ENCODE measurements at places on chromosomes 12 and 14.

DNA sequence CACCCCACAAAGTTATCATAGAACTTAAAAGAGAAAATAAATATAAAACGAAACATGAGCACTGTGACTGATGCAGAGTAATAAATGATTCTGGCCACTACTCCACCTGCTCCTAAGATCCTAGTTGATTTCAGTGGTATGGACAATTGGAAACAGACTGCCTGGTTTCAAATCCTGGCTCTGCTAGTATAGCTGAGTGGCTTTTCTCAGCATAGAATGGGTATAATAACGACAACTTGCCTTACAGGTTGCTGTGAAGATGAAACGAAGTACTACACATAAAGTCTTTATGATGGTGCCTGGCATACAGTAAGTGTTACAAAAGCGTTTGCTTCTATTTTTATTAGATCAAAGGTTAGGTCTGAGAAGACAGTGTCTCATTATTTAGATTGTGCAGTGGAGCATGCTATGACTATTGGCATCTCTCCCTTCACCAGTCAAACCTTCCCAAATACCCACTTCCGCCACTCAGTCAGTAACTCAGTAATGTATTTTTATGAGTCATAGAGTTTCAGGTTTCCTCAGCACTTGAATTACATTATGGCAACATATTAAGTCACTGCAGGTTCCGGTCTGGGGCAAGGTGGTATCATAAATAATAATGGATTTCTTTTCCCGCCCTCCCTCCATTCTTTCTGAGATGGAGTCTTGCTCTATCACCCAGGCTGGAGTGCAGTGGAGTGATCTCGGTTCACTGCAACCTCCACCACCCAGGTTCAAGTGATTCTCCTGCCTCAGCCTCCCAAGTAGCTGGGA lies 29.7 kb upstream of the NR2C1 start:
- DNase-seq, result no peak

GRCh38 chr12:18586581-18586980 lies 151.2 kb downstream of the PLCZ1 start:
- DNase-seq, result no peak

GRCh38 chr12:104165801-104166200 lies 27.8 kb upstream of the NFYB start:
- no peak for DNase-seq

- DNase-seq, result no peak
Observed at GRCh38 chr12:57008178-57008577, 1.8 kb upstream of the ZBTB39 start.

DNA sequence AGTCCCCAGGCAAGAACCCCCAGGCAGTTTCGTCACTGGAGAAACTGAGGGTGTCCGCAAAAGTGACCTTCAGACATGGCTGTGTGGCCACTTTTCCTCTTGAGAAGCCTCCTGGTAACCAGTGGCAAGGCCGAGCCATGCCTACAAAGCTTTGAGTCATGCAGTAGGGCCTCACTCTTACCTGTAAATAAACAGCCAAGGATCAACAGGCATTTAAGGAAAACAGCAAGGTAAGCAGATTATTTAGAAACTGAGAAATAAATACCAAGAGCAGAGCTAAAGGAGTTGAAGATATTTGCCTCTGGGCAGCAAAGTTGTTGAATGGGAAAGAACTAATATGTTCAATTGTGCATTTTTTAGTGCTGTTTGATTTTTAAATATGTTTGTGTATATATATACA lies 141.0 kb upstream of the BCL2L14 start:
- DNase-seq, result no peak

- DNase-seq, result no peak
Observed at GRCh38 chr14:54771411-54772027, 131.1 kb downstream of the GCH1 start.

DNA sequence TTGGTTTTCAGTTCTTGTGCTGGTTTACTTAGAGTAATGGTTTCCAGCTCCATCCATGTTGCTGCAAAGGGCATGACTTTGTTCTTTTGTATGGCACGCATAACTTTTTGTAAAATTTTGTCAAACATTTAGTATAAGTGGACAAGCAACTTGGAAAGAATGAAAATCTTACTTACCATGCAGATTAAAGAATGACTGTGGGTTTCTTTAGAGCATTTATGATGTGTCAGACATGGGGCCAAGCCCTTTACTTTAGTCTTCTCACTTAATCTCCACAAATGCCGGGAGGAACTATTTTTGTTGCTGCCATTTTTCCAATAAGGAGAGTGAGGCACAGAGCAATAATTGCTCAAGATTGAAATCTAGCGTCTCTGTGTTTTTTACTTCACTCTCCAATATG lies 652.5 kb upstream of the TBX3 start:
- no peak for DNase-seq

DNA sequence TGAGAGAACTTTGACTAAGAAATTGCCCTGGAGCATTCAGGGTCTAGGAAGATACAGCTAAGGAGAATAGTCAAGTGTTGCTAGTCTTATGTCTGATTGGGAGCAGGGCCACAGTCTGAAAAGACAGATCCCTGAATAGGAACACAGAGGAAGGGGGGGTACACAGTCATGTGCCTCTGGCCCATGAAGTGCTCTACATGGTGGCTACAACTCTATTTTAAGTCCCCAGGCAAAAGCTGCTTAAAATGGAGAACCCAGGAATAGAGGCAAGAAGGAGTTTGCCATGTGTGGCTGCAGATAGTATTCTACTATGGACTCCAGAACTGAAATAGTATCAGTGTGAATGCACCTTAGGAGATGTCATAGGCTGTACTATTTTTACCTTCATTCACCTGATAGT lies 118.0 kb upstream of the NPAS3 start:
- DNase-seq, result no peak

- DNase-seq, result no peak
Observed at GRCh38 chr12:11592484-11592883, 57.0 kb upstream of the ETV6 start.

GRCh38 chr12:68109444-68110217 lies 49.9 kb downstream of the IFNG start:
- DNase-seq, result no peak

DNA sequence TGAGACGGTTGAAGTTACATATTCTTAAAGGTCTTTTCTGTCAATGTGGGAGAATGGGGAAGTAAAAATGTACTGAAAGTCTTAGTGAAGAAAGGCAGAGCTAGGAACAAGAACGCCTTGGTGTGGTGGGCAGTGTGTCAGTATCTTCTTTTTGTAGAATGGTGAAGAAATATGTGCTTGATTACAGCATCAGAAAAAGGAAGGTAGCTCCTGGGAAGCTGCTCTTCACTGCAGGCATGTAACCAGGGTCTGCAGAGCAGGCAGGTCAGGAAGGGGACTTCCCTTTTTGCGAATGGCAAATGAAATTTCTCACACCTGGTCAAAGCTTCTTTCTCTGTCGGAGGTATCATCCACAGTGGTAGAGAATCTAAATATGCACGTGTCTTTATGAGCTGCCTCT lies 226.2 kb downstream of the ADAMTS20 start:
- no peak for DNase-seq

GRCh38 chr12:111298582-111299436 lies 70.1 kb downstream of the PHETA1 start:
- peak; percentile 90 for DNase-seq

DNA sequence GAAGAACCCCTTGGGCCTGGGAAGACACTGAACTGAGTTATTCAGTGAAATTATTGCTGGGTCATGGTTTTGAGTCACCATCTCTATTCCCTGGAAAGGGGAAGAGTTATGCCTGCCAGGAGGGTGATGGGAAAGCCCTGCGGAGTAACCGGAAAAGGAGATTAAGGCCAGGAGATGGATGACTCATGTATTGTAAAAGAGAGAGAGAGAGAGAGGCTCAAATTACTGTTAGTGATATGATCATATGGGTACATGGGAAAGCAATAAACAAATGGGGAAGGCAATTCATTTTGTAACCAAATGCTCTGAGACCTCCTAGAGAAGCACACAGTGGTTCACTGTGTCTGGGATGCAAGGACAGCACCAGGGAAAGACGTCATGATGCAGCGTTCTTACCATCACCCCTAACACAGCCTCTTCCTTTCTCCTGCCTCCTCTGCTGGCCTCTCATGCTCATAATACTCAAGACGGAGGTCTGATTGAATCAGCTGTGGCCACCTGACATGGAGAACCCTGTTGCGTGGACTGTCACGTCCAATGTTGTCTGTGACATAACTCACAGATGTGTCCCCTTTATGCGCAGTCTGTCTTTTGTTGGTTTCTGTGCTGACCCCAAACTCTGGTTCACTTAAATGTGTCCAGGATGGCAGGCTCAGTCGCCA lies 243.7 kb downstream of the TMEM132D start:
- no peak for DNase-seq

DNA sequence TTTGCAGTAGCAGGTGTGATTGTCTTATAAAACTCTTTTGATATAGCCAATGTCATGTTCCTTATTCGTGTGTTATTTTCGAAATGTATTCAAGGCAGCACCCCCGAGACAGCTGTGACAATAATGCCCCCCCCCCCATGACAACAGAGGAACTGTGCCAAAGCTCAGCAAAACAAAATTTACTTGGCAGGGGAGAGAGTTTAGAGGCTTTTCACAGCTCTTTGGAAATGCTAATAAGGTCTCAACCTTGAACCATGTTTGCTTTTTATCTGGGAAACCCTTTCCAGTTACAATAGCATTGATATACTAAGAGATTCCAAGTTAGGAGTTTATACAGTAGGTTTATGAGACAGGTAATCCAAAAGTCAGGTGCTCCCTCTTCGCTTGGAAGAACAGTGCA lies 56.4 kb upstream of the USP44 start:
- no peak for DNase-seq

GRCh38 chr12:43208627-43209026 lies 343.4 kb downstream of the ADAMTS20 start:
- no peak for DNase-seq

- DNase-seq, result no peak
Observed at GRCh38 chr12:70271025-70271424, 27.8 kb downstream of the CNOT2 start.

- no peak for DNase-seq
Observed at GRCh38 chr12:28088566-28089272, 101.5 kb upstream of the CCDC91 start.

- DNase-seq, result peak; percentile 92
Observed at GRCh38 chr12:51391283-51392123, at the start of gene GALNT6. Gene GALNT6, minus strand, starts transcription at chr12:51391406. Its CDS starts 11,625 bp downstream, at chr12:51379781.

- DNase-seq, result no peak
Observed at GRCh38 chr12:97288531-97288930, 174.1 kb upstream of the RMST start.

DNA sequence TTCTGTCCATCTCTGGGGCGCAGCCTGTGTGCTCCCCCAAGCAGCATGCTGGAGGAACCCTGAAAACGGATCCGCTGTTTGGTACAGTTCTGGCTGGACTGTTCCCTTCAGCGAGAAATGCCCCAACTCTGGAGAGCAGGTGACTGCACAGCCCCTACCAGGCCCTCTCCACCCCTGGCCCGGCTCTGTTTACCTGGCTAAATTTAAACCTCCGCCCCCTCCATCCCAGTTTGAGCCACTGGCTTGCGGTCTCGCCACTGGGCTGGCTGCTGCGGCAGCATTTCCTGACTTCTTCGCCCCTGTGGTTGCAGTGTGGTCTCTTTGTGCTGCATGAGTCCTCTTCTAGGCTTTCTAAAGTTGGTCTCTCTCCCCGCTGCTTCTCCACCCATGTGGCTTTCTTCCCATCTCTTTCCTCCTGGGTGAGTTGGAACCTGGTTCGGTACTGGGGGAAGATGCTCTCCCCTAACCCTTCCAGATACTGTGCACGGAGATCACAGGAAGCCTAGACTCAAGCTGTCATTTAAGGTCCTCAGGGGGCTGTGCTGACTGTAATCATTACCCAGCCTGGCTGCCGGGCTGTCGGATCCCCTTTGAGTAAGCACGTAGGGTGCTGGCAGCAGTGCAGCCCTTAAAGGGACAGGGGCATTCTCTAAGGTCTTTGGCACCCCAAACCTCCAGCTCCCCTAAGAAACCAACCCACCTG lies 60.6 kb downstream of the FBXL14 start:
- peak; percentile 53 for DNase-seq

GRCh38 chr14:91860238-91860637 lies 7.1 kb downstream of the TC2N start:
- no peak for DNase-seq

DNA sequence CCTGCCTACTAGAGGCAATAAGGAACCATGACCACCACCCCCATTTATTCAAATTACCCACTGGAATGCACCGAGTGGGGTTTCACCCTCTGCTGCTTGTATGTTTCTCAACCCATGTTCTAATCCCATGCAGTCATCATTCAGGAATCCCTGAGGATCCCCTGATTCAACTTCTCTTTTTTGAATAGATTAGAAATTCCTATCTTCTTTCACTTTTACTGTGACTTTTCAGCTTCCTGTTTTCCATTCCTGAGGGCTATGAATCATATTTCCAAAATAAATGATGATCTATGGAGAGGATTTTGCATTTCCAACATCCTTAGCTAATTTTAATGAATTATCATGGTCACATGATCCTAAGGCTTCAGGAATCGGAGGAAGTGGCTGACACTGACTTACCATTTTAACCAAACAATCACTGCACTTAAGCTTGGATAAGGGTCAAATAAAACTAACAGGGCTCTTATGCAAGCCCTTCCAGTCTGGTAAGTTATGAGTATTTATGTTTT lies 19.4 kb upstream of the P2RX4 start:
- DNase-seq, result no peak

- DNase-seq, result no peak
Observed at GRCh38 chr12:9933958-9934357, 1.8 kb upstream of the CLEC2A start.

GRCh38 chr12:117334855-117335587 lies 26.4 kb downstream of the NOS1 start:
- DNase-seq, result no peak

GRCh38 chr12:6631549-6631961 lies 4.2 kb downstream of the LPAR5 start:
- no peak for DNase-seq

GRCh38 chr12:53504004-53504920 lies 3.0 kb downstream of the NPFF start:
- peak; percentile 55 for DNase-seq

- no peak for DNase-seq
Observed at GRCh38 chr12:129036135-129036534, 182.9 kb downstream of the GLT1D1 start.
